ENCODE measurements at places on chromosomes 2 and 18. TPM values are rescaled to one million over a fixed set of nuclear protein-coding genes. Genes with fewer than 3 reads are reported as not detected.

DNA sequence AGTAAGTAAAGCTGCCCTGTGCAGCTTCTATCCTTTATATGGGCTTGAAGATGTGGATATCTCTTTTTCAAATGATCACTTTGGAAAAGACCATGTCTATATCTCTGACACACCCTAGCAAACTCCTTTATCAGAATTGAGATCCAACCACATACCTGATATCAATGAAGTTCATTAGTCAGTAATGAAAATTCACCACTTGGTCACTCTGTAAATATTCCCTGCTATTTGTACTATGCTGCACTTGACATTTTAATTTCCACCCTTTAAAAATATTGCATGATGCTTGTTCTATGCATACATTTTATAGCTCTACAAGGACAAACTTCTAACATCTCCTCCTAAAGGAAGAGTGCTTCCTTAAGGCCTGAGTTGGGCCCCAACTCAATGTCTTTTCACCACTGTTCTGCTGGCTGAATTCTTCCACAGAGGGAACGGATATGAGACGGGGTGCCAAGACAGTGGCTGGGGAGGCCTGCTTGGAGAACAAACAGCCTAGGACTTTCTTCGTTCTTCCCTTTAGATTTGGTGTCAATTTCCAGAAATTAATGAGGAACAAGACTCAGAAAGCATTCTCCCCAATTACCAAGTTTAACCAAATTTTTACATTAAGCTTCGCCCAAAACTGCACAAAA, at the start of gene GKN2:
Gene GKN2, minus strand, starts transcription at position 7 of the 635 bp plus-strand sequence. CDS start 32 bp downstream, outside the sequence.
- no peak for DNase-seq

STON1 gene
- total RNA-seq, result 36.7 TPM

GRCh38 chr2:128196471-128196931, 105.5 kb downstream of the UGGT1 start:
- no peak for DNase-seq

DNA sequence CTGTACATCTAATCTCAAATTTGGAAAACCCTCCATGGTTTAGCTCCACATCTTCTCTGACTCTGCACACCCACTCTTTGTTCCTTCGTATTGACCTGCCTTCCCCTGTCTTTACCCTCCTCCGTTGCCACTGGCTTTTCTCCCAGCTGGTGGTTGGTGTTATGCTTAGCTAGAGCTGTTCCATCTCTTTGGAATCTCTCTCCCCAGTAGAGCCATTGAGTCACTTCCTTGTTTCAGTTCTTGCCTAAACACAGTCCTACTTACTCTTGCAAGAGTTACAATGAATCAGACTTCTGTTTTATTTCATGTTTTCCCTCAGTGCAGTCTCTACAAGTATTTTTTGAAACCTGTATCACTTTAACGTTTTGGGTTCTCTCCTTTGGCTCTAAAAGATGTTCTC, 263.9 kb downstream of the LTBP1 start:
- DNase-seq, result peak; percentile 2

- peak; percentile 92 for DNase-seq
Observed at GRCh38 chr2:95121407-95122196, at the start of gene MRPS5. TSS of gene MRPS5 (minus strand) at chr2:95121808. CDS start at chr2:95121791, 17 bp downstream.

DNA sequence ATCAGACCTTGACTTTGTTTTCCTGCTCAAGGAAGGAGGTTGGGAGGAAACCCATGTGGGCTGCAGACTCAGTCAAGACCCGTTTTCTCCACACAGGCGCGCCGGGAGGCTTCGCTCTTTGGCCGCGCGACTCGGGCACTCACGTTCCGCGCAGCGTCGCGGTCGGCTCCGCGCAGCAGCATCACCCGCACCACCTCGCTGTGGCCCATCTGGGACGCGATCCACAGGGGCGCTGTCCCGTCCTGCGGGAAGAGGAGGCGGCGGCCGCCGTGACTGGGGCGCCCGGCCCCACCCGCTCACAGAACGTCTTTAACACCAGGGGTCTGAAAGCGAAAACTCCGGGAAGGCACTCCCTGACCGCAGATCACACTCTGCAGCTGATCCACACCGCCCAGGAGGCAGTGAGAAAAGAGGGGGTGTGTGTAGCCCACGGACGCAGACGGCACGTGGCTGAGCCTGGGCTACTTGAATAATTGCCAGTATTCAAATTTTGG, 33.1 kb upstream of the NPC1 start:
- DNase-seq, result peak; percentile 57

DNA sequence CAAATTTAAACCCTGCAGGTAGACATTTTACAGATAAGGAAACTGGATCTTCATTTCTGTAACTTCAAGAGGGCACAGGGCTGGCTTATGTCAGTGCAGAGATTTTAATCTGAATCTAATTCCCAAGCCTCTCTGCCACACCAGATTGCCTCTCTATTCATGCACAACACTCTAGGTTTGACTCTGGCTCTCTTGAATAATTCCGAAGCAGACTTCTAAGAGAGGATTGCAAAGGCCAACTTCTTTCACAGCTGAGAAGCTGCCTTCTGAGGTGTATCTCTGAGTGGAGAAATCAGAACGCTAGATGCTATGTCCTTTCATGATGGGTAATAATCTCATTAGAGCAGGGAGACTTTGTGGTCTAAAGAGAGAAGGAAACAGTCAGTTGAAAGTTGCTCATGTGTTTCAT, 20.1 kb upstream of the MGAT5 start:
- DNase-seq, result no peak

DNA sequence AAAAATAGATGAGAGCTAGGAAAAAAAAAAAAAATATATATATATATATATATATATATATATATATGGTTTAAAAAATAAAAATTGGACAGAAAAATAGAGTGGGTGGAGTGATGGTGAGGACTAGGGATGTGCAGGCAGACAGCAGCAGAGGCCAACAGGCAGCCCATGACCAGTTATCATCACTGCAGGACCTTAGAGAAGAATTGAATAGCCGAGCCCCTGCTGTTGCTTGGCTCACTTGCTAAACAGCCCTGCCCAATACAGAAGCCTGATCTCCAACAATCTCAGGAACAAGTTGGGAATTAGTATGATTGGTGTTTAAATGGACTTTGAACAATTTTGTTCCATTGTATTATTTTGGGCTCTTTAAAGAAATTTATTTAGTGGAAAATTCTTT, 967.5 kb upstream of the PIK3C3 start:
- DNase-seq, result peak; percentile 5

NEB gene
- total RNA-seq, result 0.53 TPM

DNA sequence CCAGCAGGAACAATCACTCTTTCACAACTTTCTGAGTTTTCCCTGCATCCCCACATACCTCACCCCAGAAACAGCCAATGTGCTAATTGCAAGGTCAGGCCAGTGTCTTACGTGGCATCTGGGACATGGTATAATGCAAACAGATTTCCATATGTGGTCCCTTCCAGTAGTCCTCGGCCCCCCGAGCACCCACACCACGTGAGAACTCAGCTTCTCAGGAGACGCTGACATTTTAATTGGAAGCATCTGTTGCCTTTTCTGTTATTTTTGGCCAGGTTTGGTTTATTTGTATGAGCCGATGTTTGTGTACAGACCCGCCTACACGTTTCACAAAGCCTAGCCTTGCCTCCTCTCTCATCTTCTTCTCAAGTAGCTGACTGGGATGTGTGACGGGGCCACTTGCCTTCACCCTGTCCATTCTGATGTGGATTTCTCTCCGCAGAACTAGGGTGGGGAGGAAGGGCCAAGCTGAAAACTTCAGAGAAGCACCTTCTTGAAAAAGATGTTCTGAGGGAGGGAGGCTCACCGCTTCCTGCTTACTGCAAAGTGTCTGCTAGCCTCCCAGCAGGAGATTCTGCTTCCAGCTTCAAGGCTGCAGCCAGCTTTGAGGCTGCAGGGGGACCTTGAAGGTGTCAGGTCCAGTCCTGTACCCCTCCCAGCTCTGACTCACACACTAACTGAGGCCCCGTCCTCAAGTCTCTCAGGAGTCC, 109.6 kb upstream of the SLC14A2 start:
- no peak for DNase-seq

- DNase-seq, result no peak
Observed at GRCh38 chr2:224971214-224971613, 71.1 kb downstream of the DOCK10 start.

TMEM182 gene
- 4.6 TPM for total RNA-seq

DNA sequence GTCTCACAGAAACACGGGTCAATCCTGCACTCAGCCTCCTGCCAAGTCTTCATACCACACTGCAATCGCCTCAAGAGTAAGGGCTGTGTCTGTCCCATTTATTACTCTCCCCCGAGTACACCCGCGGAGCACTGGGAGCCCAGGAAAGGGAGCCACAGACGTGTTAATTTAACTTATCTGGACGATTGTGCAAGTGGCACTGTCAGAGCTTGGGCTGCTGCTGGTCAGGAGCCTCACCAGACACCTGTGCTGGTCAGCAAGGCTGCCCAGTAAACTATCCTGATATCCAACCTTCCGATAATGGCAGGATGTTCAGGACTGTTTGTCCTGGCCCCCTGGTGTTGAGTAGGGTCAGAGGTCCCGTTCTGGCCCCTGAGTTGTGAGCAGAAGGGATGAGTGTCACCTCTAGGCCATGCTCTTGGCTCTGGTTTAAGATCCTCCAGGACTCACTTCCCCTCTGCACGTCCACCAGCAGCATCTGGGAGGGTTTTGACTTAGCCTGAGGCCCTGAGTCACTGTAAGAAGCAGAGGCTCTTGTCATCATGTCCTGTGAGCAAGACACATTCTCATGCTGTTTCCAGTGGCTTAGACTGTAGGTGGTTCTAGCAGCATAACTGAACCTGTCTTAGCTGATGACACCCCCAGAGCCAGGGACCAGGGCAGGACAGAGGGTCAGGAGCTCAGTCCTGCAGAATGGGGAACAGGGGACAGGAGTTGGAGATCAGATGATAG, 82.5 kb upstream of the ARL4C start:
- no peak for DNase-seq

DNA sequence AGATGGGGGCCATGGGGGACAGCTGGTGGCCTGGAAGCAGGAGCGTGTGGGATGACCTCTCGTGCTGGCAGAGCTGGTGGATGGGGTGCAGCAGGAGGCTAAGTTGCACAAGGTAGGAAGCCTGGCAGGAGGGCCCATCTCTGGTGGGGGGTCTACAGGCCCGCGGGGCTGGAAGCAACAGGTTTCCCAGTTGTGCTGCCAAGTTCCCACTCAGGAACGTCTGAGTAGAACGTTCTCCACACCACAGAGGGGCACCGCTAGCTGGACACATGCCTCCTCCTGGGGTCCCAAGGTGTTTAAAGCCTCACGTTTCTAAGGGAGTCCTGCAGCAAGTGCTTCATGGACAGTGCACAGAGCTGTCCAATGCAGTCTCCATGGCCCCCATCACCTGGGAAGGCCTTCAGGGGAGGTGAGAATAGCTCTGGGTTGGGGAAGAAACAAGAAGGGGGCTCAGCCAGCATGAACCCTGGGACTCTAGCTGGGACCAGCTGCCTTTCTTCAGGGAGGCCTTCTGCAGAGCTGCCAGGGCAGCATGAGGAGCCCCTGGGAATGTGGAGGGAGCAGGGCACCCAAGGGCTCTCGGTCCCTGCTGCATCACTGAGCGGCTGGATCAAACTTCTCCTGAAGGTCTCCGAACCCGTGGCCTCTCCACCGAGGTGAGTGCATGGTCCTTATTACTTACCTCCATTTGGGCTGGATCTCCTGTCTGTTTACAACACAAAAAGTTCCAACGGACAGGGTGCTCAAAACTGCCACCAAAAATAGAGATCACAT, 80.0 kb downstream of the TWIST2 start:
- DNase-seq, result no peak

DNA sequence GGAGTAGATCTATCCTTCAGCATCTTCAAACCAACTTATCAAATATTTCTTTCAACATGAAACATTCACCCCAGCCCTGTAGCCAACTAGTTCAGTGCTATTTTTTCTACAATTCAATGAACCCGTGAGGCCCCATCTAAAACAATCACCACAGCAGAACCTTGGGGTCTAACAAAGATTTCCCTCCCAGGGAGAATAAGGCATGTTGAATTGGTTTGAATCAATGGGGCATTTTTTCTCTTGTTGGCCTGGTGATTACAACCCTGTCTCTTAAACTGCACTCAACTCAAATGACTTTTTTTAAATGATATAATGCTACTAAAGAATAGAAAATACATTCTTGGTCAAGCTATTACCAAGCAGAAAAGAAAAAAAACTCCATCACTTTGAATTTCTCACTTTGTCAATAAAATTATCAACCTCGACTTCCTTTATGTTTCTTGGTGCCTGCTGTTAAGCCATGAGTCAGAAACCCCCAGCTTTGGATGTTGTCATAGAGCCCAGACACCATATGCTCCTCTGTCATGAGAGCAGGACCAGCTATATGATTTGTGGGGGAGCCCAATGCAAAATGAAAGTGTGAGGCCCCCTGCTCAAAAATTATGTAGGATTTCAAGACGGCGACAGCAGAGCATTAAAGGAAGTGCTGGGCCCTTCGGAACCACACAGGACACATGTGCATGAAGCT, 282.4 kb downstream of the MEIS1 start:
- DNase-seq, result no peak

DNA sequence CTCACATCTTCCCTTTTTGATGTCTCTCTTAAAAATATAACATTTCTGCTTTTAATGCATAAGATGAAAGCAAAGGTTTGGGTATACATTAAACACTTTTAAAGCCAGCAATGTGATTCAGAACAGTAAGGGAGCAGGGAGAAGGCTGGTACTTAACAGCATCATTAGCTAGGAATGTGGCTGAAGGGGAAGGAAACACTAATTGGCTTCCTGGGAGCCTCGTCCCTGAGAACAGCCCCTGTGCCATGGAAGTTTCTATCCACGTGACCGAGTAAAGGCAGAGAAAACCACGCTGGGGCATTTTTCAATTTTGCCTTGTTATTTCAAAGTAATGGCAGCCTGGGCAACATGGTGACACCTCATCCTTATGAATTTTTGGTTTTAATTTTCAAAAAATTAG, 109.2 kb upstream of the GPC1 start:
- peak; percentile 49 for DNase-seq
